ENCODE measurements at places on chromosomes 5 and 9.

DNA sequence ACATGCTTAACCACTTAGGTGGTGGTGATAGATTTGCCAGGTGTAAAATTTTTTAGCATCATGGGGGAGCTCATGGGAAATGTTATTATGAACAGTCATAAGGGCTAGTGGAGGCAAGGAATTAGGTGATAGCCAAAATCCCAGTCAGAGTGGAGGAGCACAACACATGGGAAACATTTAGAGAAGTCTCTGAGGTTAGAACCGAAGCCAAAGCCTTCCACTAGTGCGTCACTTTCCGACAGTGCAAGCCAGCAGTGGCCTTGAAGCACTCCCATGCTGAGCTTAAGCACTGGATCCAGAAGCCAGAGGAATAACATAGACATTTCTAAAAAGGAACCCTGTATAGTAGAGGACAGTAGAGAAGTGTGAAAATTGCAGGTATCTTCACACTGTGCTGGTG, 101.5 kb upstream of the SNX2 start:
- DNase-seq = no peak

DNA sequence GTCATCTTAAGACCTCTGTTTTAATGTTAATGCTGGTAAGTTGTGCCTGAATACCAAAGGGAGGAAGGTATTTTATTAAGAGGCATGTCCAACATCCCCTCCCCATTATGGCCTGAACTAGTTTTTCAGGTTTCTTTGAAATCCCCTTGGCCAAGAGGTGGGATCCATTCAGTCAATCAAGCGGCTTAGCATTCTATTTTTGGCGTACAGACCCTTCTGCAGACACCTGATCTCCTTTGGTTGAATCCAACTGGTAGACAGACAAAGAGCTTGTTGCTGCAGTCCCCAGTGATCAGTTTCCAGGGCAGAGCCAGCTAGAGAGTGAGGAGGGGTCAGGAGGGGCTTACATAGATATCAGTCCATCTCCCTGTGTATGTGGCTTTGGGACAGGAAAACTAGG, 7.9 kb upstream of the KCNMB1 start:
- DNase-seq = no peak

DNA sequence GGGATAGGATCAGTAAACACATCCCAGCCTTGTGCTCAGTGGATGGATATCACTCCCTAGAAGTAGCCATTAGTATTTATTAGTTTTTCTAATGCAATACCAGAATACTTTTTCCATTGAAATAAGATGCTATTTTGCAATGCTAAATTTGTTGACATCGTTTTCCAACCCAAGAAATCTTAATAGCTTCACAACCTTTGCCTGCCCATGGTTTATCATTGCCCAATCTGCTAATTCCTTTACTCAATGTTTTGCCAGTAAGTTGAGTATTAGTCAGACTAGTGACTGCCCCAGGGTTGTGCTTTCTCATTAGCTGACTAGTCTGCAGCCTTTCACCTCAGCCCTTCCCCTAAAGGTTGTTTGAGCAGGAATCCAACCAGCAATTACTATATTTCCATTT, 62.9 kb downstream of the NREP start:
- DNase-seq = no peak

GRCh38 chr9:15401266-15401665, 21.4 kb upstream of the SNAPC3 start:
- DNase-seq = no peak

DNA sequence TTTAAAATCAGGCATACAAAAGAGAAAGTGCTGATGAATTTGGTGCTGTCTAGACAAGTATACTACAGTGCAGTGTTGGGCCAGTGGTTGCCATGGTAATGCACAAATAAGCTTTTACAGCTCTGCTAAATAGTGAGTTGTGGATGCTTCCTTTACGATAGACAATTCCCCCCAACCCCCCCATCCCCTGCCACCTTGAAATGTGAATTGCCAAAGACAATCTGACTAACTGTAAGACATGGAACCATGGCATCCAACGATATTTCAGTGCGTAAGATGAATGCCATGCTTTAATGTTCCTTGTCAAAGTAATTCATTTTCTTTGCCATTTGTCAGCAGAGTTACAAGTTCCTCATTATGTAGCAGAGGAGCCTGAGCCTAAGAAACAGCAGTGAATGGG, 91.5 kb upstream of the NREP start:
- DNase-seq = no peak

DNA sequence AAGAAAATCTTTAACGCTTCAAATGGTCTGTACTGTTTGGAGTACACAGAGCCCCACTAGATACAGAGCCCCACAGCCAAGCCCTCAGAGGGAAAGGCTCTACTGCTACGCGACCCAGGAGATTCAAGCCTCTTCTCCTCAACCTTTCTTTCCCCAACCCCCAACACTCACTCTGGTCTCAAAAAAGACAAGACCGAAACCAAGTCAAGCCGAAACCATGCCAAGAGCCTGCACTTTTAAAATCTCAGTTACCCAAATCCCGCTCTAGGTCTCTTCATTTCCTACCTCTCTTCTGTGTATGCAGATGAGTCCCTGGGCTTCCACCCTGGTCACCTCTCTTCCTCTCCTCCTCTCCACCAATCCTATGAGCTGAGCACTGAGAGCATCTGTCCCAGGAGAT, 31.9 kb downstream of the BARHL1 start:
- DNase-seq = no peak

DNA sequence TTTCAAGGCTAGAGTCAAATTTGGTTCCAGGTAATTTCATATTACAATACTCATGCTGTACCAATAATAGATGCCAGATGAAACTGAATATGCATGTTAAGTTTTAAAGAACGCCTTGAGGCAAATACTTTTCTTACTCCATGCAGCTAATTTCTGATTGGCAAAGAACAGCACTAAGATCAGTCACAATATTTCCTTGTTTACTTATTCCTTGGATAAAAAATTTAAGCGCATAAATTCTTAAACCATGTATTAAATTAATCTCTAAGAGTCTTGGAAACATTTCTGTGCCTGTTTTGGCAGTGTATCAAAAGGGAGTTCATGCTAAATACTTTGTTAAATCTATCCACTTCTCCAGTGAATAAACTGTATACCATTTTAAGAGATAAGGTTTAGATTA, 173.5 kb downstream of the SLC12A2 start:
- no peak for DNase-seq

DNA sequence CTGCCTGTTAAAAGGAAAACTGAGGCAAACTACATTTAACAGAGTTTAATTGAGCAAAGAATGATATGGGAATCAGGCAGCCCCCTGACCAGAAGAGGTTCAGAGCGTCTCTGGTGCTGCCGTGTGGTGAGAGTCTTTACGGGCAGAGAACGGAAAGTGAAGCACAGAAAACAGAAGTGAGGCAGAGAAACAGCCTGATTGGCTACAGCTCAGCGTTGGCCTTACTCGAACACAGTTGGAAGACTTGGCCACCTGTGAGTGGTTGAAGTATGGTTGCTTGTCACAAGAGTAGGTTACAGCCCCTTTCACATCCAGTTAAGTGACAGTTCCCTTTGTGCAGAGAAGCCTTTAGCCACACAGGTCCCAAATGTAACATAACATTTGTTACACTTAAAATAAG, 16.9 kb upstream of the FBP1 start:
- peak; percentile 20 for DNase-seq

GRCh38 chr9:136675477-136676296, 11.6 kb downstream of the AGPAT2 start:
- DNase-seq = no peak

GRCh38 chr9:113876151-113876992, at the start of gene ZNF618:
Gene ZNF618, plus strand, starts transcription at chr9:113876309. Its CDS starts 72 bp downstream, at chr9:113876381.
- no peak for DNase-seq

- DNase-seq = no peak
Observed at GRCh38 chr9:86369810-86370209, 15.6 kb upstream of the TUT7 start.

- no peak for DNase-seq
Observed at GRCh38 chr9:3516667-3517330, 9.0 kb downstream of the RFX3 start.

DNA sequence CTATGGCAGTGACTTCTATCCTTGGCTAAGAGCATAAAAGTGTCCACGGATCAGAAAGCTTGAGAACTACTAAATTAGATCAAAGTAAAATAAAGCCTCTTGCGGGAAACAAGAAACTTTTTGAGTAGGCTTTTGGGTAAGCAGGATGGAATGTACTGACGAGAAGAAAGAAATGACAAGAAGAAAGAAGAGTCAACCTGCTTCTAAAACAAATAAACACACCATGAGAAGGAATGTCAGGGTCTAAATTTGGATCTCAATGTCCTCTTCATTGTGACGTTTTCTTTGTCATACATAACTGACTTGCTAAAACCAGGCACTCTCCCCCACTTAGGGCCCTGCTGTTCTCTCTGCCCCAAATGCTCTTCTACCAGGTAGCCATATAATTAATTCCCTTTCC, 290.1 kb upstream of the PTGER4 start:
- DNase-seq = no peak

DNA sequence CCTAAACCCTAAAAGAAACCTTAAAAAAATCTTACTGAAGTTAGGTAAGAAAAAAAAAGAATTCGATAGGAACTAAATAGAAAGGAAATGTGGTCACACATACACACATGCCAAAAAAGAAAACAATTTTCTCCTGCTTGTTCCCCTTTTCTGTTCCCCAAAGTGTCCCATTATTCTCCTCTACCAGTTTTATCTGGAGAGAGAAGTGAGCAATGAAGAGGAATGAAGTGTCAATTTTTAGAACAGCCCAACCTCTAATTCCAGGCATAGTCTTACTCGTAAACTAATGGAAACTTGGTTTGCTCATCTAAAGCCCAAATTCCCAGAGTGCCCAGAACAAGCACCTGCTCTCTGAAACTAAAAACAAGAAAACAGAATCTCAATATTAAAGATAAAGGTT, 26.1 kb downstream of the AP3B1 start:
- DNase-seq = no peak

- DNase-seq = no peak
Observed at GRCh38 chr9:20788526-20789451, 104.7 kb downstream of the FOCAD start.

- no peak for DNase-seq
Observed at GRCh38 chr9:96100385-96101300, 201.3 kb downstream of the HSD17B3 start.

- DNase-seq = no peak
Observed at GRCh38 chr9:124855566-124855943, 2.3 kb downstream of the WDR38 start.

DNA sequence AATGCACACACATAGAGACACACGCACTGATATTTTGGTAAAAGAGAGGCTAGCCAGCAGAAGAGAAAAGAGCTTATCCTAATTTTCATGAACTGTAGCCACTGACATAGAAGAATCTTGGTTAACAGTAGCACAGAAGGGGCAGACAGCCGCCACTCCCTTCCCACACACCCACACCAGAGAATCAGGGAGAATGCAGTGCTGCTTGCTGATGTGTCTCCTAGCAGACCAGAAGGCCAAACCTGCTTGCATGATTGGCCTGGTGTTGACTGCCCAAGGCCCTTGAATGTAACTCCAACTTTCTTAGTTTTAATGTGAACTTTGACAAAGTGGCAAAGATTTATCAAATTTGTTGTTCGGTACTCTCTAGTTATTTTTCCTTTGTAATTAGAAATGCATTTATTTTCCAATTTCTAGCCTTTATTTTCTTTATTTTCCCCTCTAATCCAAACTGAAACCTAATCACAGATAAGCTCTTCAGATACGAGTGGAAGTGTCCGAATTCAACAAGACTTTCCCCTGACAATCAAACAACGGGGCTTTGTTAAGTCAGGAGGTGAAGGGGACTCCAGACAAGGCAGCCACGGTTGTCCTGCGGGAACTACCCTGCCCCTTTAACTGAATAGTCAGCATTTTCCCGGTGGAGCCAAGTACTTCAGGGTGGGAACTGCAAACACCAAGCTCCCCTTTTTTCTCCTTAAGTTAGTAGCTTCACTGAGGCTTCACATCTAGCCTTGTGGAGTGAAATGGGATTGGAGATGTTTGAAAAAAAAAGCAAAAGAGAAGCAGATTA, 81.9 kb upstream of the CTSL start:
- no peak for DNase-seq

DNA sequence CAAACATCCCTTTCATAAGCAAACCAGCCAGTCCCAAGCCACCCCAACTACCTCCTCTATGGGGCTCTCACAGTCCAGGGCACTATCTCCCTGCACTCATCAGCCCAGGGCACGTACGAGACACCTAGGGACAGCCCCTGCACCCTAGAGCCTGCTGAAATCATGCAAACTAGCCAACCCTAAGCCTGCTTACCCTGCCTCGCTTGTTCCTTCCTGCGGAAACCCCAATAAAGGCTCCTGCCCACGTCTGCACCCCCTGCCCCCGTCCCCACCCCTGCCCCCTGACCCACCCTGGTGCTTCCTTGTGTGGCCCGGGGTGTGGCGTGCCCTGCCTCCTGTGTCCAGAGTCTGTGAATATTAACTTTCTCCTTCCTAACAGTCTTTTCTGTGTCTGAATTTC, 135.9 kb downstream of the GADD45G start:
- no peak for DNase-seq

DNA sequence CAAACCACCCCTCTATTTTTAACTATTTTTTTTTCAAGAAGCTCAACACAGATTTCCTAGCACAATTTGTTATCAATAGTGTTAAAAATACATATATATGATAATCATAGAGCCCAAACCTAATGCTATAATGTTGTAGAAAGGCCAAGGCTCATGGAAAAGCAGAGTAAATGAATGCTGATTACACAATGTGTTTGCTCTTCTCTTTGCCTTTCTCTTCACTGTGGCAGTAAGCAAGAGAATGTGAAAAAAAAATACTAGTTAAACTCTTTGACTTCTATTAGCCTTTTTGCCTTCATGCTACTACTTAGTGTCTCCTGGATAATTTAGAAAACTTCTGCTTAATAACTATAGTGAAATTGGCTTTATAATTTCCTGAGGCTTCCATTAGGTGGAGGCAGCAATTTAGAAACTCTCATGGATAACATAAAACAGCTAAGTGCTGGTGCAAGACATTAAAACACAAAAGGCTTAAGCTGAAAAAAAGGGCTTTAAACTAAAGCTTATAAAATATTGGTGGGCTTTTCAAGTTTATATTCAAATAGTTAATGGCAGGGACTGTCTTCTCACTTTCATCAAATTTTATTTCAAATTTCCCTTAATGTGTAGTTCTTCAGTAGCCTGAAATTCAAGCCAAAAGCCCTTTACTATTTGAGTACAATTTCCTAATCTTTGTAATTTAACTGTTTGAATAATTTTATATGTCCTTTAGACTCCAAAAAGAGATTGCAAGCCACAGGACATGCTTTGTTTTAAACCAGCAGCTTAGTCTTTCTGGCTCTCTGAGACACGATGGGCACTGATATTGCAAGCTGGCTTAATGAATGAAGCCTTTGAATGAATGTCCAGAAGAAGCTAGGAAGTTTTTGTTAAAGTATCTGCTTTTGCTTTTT, 2031.8 kb upstream of the CDH6 start:
- no peak for DNase-seq
